Activated CD8-positive, alpha-beta T cell treated with anti-CD3 and anti-CD28 coated beads for 36 hours (primary cell): ENCODE measurements at places on chromosomes 6 and 20.

DNA sequence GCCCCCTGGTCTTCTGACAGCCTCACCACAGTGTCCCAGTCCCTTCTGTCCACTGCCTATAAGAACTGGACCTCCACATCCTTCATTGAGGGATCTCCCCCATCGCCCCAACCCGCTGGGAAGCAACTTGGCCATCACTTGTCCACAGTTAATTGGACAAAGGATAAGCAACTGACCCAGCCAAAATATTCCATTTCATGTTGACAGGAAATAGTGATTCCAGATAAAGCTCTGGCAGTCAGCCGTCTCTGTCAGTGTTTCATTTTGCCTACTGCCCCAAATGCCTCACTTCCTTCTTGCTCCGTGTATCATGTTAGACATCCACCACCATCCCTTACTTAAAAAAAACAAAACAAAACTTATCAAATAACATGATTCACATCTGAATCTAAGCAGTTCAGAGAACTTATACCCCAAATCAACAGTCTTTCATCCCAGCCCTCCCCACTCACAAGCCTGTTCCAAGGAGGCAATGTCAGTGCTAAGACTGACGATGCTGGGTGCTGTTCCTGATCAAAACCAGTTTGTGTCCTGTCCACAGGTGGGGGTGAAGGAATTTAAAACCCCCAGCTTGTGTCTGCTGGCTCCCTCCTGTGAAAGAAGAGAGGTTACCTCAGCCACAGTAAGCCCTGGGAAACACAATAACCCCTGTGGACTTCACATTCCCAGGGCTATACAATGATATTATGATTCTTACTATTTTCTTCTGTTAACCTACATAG is 162.5 kb downstream of the WDR27 start:
- no peak overlapping the region for H3K4me3 ChIP-seq
- no peak overlapping the region for H3K27ac ChIP-seq
- no peaks in the 10 kb centered on the region for H3K4me1 ChIP-seq
- no peak for DNase-seq
- no peaks in the 10 kb centered on the region for H3K27me3 ChIP-seq

DNA sequence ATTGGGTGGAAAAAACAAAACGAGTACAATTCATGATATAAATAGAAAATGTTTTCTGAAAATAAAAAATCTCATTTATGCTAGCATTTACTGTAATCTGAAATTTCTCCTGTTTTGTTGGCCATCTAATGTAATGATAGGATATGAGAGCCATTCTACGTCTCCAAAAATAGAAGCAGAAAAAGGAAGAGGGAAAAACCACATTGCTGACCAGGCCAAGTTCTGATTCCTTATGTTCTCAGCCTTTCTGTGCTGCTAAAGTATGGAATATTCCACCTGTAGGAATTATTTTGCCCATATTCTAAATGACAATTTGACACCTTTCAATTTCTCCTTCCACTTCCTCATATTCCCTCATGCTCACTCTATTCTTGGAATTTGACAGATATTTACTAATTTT is 110.2 kb downstream of the TBXT start:
- no peak overlapping the region for H3K4me3 ChIP-seq
- H3K36me3 ChIP-seq, result no peaks in the 10 kb centered on the region
- DNase-seq, result no peak
- H3K27me3 ChIP-seq, result peaks cover 23% of the 10 kb centered on the region

- no peaks in the 10 kb centered on the region for H3K27me3 ChIP-seq
- H3K27ac ChIP-seq, result no peak overlapping the region
- H3K36me3 ChIP-seq, result no peaks in the 10 kb centered on the region
- DNase-seq, result no peak
- H3K4me3 ChIP-seq, result no peak overlapping the region
Measured at GRCh38 chr6:150711584-150712504, 112.2 kb downstream of the PLEKHG1 start.

- DNase-seq, result no peak
- no peak overlapping the region for H3K27ac ChIP-seq
- H3K36me3 ChIP-seq, result no peaks in the 10 kb centered on the region
- peaks cover 3% of the 10 kb centered on the region for H3K4me1 ChIP-seq
- H3K4me3 ChIP-seq, result no peak overlapping the region
Measured at GRCh38 chr6:159953091-159953601, 15.7 kb upstream of the IGF2R start.

DNA sequence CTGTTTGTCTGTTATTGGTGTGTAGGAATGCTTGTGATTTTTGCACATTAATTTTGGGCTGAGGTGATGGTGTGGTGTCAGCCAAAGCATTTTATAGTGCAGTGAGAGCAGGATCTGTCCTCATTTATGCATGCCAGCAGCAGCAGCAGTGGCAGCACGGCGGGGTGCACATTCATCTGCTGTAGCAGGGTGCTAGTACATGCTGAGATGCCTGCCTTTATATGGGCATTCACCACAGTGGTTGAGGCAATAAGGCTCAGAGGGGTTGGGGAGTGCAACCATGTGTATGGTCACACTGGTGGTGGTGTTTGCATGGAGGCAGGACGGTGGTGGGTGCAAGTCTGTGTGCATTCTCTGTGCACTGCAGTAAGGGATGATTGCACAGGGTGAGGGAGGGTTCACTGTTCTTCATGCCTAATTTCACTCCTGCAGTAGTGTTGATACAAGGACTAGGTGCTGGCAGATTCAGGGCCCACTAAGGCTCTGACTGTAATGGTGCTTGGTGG is 129.3 kb upstream of the SYNCRIP start:
- H3K4me3 ChIP-seq, result no peak overlapping the region
- H3K27me3 ChIP-seq, result peaks cover 10% of the 10 kb centered on the region
- H3K27ac ChIP-seq, result no peak overlapping the region
- no peaks in the 10 kb centered on the region for H3K36me3 ChIP-seq
- no peaks in the 10 kb centered on the region for H3K4me1 ChIP-seq
- DNase-seq, result no peak

GRCh38 chr6:26363882-26364701 is 906 bp upstream of the BTN3A2 start:
- H3K36me3 ChIP-seq, result peaks cover 12% of the 10 kb centered on the region
- H3K4me3 ChIP-seq, result no peak overlapping the region
- no peaks in the 10 kb centered on the region for H3K27me3 ChIP-seq
- H3K4me1 ChIP-seq, result peaks cover 57% of the 10 kb centered on the region
- peak; percentile 24 for DNase-seq

DNA sequence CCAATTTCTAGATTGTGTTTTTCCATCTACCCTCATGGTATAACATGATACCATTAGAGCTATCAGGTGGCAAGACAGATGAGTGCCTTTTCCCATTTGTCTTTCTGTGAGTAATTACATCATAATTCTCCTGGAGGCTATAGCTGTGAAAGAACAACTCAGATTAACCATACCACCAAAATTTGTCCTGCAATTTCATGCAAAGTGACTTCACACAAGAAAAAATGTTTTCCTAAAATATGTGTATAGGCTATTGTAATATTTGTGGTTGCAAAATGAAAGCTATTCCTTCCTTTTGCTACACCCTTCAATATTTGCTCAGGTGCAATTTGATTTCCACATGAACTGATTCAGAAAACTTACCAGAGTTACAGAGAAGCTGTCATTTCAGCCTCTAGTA is 547.7 kb upstream of the ID4 start:
- DNase-seq, result no peak
- no peaks in the 10 kb centered on the region for H3K36me3 ChIP-seq
- no peak overlapping the region for H3K27ac ChIP-seq
- no peak overlapping the region for H3K4me3 ChIP-seq
- H3K27me3 ChIP-seq, result no peaks in the 10 kb centered on the region

GRCh38 chr6:169795196-169795595 is 43.8 kb downstream of the ERMARD start:
- no peak for DNase-seq
- H3K4me3 ChIP-seq, result no peak overlapping the region
- no peaks in the 10 kb centered on the region for H3K36me3 ChIP-seq
- no peak overlapping the region for H3K27ac ChIP-seq

GRCh38 chr6:155038104-155038503 is 43.0 kb downstream of the TIAM2 start:
- no peaks in the 10 kb centered on the region for H3K4me1 ChIP-seq
- no peak overlapping the region for H3K4me3 ChIP-seq
- no peak overlapping the region for H3K27ac ChIP-seq
- no peak for DNase-seq
- H3K36me3 ChIP-seq, result no peaks in the 10 kb centered on the region

DNA sequence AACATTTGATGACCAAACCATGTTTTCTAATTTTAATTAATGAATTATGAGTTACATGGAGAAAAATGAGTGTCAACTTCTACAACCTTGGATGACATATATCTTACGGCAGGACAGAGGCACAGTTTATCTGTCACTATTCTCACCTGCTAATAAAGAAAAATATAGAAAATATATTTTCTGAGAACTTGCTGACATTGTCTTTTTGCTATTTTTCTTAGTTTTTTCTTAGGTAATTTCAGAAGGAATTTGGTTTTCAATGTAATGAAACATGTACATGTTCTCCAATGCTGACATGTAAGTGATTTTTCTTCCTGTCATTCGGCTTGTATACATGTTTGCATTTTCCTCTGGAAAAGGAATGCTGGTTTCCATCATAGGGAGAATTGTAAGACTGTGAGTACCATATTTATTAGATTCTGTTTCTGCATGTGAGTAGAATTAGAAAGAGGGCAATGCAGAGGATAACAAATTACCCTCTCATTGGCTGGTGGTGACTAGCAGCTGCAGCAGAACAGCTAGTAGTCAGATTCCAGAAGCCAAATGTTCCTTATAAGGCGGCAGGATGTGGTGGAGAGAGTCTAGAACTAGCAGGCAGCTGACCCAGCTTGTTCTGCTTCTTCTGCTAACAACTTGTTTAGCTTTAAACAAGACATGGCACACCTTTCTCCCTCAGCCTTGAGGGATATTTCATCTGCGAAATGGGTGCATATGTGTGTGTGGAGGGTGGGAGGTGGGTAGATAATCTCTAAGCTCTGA is 132.8 kb upstream of the SPACA1 start:
- no peaks in the 10 kb centered on the region for H3K36me3 ChIP-seq
- peak; percentile 34 for DNase-seq
- peaks cover 6% of the 10 kb centered on the region for H3K27me3 ChIP-seq
- peaks cover 17% of the 10 kb centered on the region for H3K4me1 ChIP-seq
- H3K27ac ChIP-seq, result no peak overlapping the region
- H3K4me3 ChIP-seq, result no peak overlapping the region
